Tibial nerve (tissue), 4 donors: ENCODE measurements at places on chromosomes 12 and 14. TPM values are rescaled to one million over a fixed set of nuclear protein-coding genes. Genes with fewer than 3 reads are reported as not detected.

DNA sequence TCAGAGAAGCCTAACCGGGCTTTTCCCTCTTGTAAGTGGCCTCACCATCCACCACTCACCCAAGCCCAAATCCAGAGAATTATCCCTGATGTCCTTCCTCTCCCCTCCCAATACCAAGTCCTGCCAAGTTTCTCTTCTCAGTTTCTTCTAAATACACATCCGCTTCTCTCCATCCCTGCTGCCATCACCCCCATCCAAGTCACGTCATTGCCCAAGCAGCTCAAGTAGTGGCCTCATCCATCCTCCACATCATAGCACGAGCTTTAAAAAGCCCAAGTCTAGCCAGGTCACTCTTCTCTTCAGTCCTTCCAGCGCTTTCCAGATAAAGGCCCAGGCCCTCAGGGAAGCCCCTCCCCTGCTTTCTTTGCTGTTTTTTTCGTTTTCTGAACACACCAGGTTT is 25.4 kb downstream of the IL31 start:
- H3K4me1 ChIP-seq: no peaks in the 10 kb centered on the region
- no peaks in the 10 kb centered on the region for H3K27me3 ChIP-seq
- H3K36me3 ChIP-seq: no peaks in the 10 kb centered on the region
- H3K4me3 ChIP-seq: no peak overlapping the region

- no peaks in the 10 kb centered on the region for H3K4me1 ChIP-seq
- no peaks in the 10 kb centered on the region for H3K36me3 ChIP-seq
- no peak for DNase-seq
- H3K4me3 ChIP-seq: no peak overlapping the region
Observed at GRCh38 chr12:65854629-65855028, 30.3 kb downstream of the HMGA2 start.

DNA sequence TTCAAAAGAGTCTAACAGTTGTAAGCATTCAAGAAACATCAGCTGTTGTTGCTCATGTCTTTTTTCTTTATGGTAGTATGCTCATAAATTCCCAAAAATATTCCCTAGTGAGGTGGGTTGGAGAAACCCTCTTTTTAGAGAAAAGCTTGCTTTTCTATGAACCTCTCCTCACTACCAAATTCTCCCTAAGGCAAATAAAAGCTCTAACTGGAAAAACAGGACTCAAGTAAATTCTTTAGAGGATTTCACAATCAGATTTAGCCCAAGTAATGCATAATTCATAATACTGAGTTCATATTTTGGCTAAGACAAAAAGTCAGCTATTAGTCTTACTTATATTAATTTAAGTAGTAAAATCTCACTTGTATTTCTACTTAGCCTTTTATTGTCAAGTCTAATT is 59.1 kb downstream of the DIO2 start:
- no peak overlapping the region for H3K4me3 ChIP-seq
- no peak overlapping the region for H3K27ac ChIP-seq
- no peaks in the 10 kb centered on the region for H3K4me1 ChIP-seq
- DNase-seq: no peak
- H3K27me3 ChIP-seq: no peaks in the 10 kb centered on the region

Gene SLC22A17
- 57.6 TPM for total RNA-seq

Gene NYNRIN
- total RNA-seq: 17.4 TPM

DNA sequence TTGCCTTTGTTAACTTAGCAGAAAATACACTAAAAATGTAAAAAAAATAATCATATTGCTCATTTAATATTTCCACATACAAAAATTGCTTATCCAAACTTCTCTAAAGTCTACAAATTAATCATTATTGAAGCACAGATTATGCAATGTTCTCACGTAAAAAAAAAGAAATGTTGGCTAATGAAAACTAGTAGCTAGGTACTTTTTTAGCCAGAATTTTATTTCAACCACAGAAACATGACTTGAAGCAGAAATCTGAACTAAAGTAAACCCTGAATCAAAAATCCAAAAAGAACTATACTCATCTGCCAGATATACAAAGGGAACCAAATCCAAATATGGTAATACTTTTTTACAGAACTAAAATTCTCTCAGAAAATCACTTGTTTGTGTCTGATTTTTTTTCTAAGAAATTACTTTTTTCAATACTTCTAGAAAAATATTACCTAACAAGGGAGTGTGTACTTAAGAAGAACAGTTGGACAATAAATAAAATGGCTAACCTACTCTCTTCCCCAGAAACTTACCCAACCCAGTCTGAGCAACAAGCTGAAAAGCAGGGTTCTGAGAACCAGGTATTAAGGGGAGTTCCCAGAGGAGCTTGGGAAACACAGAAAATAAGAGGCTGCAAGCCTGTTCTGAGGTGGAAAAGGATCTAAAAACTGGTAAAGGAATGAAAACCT is 78.4 kb upstream of the RAP1B start:
- no peak for DNase-seq
- peak overlapping the region; percentile 68 for H3K27ac ChIP-seq
- no peaks in the 10 kb centered on the region for H3K4me1 ChIP-seq
- no peak overlapping the region for H3K4me3 ChIP-seq
- H3K27me3 ChIP-seq: no peaks in the 10 kb centered on the region
- no peaks in the 10 kb centered on the region for H3K36me3 ChIP-seq

GRCh38 chr12:13509740-13510139 is 313.2 kb downstream of the EMP1 start:
- no peak for DNase-seq
- H3K27me3 ChIP-seq: no peaks in the 10 kb centered on the region
- no peaks in the 10 kb centered on the region for H3K4me1 ChIP-seq
- H3K36me3 ChIP-seq: no peaks in the 10 kb centered on the region

- no peaks in the 10 kb centered on the region for H3K4me1 ChIP-seq
- H3K4me3 ChIP-seq: no peak overlapping the region
- no peak for DNase-seq
- no peaks in the 10 kb centered on the region for H3K27me3 ChIP-seq
Observed at GRCh38 chr12:52677126-52677525, 3.1 kb downstream of the KRT1 start.

GRCh38 chr12:106049105-106049504 is 89.6 kb downstream of the NUAK1 start:
- no peak overlapping the region for H3K4me3 ChIP-seq
- no peak overlapping the region for H3K27ac ChIP-seq
- H3K36me3 ChIP-seq: no peaks in the 10 kb centered on the region

- peak overlapping the region; percentile 62 for H3K27ac ChIP-seq
- no peaks in the 10 kb centered on the region for H3K36me3 ChIP-seq
- no peaks in the 10 kb centered on the region for H3K4me1 ChIP-seq
- no peak for DNase-seq
- no peaks in the 10 kb centered on the region for H3K27me3 ChIP-seq
Observed at GRCh38 chr12:40775661-40776060, 83.4 kb downstream of the CNTN1 start.

Gene ANO2
- 22.0 TPM for total RNA-seq

DNA sequence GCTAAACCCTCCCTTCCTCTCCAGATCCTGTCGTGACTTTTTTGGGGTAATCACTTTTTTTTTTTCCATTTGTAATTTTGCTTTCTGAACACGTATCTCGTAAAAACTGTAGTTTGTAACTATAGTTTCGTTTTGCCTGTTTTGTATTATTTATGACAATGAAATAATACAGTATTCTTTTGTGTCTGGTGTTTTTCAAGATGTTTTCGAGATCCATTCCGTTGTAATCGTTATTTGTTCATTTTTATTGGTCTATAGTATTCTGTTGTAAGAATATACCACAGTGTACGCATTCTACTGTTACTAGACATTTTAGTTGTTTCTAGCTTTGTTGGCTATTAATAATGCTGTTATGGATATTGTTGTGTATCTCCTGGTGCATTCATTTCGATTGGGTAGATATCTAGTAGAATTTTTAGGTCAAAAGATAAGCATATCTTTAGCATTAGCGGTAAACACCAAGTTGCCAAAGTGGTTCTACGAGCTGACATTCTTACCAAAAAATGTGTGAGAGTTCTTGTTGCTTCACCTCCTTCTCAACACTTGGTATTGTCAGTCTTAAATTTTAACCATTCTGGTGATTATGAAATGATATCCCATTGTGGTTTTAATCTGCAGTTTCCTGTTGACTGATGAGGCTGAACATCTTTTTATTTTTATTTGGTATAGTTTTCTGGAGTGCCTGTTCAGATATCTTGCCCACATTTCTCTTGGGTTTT is 92.3 kb upstream of the EVL start:
- DNase-seq: no peak
- no peaks in the 10 kb centered on the region for H3K36me3 ChIP-seq
- peak overlapping the region; percentile 89 for H3K27ac ChIP-seq
- peak overlapping the region; percentile 90 for H3K4me3 ChIP-seq
- H3K4me1 ChIP-seq: peaks cover 26% of the 10 kb centered on the region

Gene SENP1
- total RNA-seq: 40.0 TPM
